ENCODE measurements at places on chromosomes 7 and 10. TPM values are rescaled to one million over a fixed set of nuclear protein-coding genes. Genes with fewer than 3 reads are reported as not detected.

POLR2J3 gene
- 101 TPM for total RNA-seq

ZNF365 gene
- total RNA-seq: 0.19 TPM

FAM24A gene
- total RNA-seq: not detected

FANK1 gene
- total RNA-seq: 4.7 TPM

SLC26A3 gene
- not detected for total RNA-seq

ELFN1 gene
- total RNA-seq: 0.06 TPM

CD36 gene
- not detected for total RNA-seq

PRSS2 gene
- not detected for total RNA-seq

MNX1 gene
- total RNA-seq: not detected

LRRC17 gene
- not detected for total RNA-seq

NEURL1 gene
- 2.1 TPM for total RNA-seq

IFIT1B gene
- not detected for total RNA-seq

LFNG gene
- total RNA-seq: 48.8 TPM

UPK3BL2 gene
- 45.7 TPM for total RNA-seq

NPY4R2 gene
- total RNA-seq: not detected

CHN2 gene
- total RNA-seq: 0.85 TPM
